Activated T-cell treated with anti-CD3 and anti-CD28 coated beads, Interleukin-2, amount 50 U/mL, for 1 hour (primary cell): ENCODE measurements at places on chromosomes 4 and X.

DNA sequence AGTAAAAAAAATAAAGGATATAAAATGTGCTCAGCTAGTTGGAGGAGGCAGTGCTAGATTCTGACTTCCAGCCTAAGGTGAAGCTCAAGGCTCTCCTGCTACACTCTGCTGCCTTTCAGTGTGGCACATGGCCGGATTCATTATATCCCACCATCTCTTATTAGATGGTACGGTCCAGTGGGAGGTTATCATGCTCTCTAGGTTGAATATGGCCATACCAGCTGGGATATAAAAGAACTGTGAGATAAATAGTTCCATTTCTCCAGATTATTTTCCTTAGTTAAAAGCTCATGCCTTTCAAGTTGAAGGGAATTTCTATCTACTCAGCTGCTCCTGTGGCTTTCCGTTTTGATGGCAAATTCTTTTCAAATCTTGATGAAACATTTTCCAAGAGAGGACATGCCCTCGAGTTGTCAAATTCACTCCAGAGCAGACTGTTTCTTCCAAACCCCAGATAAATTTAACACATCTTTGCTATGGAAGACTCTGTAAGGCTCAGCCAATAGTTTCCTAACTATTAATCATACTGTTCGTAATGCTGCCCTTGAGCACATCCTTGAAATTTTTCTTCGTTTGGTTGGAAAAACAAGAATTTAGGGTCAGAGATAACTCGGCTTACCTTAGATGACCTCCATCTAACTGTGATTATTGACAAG, 2.2 kb upstream of the MGARP start:
- DNase-seq, result no peak

DNA sequence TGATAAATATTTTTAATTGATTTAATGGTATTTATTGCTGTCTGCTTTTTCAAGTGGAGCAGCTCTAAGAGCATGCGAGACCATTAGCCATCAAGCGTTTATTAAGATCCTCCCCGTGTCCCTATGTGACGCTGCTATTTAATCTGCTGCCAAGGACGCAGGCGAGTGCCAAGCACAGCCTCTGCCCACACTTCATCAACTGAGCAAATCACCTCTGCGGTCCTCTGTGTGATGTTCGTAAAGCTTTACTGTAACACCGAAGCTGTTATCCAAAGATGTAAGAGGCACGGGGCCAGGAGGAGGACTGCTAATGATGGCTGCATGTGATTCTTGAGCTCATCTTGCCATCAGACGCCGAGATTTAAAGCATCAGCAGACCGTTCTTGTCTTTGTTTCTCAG, 79.5 kb downstream of the STOX2 start:
- no peak for DNase-seq

GRCh38 chr4:120865985-120866384, 56.5 kb downstream of the PRDM5 start:
- DNase-seq, result no peak

DNA sequence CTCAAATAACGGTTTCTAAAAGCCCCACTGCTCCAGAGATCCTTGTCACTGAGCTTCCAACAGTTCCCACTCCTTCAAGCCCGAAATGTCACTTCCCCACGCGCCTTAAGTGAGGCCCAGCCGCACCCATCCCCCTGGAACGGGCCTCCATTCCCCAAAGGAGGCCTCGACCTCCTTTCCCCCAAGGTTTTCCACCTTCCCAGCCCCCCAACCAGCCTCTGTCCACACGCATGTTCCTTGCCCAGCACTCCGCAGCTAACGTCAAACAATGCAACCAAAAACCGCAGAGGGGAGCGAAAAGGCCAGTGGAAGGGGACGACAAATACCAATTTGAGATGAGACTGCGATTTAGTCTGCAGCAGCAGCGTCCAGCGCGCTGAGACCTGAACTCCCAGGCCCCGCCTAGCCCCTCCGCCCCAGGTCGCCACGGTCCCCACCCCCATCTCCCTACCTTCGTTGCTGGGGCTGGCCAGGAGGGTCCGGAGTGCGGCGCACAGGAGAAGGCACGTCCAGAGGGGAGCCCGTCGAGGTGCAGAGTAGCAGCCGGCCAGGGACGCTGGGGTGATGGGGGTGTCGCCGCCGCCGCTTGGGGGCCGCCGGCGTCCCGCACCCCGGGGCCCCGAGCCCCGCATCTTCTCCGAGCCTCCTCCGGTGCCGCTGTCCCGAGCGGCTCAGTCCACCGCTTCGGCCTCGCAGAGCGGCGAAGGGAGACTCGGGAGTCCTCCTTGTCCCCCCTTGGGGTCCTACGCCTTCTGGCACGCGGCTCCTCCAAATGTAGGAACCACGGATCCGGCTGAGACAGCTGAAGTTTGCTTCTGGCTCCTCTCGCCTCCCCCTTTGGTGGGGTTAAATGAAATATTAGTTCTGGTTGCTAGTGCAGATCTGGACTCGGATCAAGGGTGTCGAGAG, 924 bp downstream of the EPHA5 start:
- no peak for DNase-seq

- DNase-seq, result no peak
These were observed 121.9 kb downstream of the RBMX2 start for GRCh38 chrX:130523460-130524394.

DNA sequence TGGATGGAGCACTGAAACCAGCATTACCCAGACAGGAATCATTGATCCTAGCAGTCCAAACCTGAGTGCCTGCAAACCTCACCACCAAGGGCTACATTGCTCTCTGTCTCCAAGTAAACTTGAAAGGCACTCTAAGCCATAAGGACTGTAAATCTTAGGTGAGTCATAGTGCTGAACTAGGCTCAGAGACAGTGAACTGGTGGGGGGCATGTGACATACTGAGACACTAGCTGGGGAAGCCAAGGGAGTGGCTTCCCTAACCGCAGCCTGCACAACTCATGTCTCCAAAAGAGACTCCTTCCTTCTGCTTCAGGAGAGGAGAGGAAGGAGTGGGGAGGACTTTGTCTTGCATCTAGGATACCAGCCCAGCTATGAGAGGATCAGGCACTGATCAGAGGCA, 235.5 kb upstream of the ACTRT1 start:
- DNase-seq, result no peak

DNA sequence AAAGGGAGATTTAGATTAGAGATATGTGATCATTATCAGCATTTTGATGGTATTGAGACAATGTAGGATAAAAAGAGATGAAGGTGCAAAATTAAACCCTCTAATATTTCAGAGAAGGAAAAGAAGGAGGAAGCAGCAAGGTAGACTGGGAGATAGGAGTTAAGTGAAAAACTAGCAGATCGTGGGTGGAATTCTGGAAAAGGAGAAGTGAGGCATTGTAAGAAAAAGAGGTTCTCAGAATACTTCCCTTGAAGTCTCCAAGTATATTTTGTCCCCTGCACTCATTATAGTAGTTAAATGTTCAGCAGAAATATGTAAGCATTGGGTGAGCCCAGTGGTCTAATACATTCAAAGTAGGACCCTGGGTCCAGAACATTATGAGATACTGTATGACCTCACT, 30.3 kb downstream of the COPS4 start:
- no peak for DNase-seq

- no peak for DNase-seq
These were observed 9.2 kb downstream of the UBA1 start for GRCh38 chrX:47202877-47203276.

GRCh38 chr4:179145746-179146525, 1703.7 kb upstream of the AGA start:
- DNase-seq, result no peak

DNA sequence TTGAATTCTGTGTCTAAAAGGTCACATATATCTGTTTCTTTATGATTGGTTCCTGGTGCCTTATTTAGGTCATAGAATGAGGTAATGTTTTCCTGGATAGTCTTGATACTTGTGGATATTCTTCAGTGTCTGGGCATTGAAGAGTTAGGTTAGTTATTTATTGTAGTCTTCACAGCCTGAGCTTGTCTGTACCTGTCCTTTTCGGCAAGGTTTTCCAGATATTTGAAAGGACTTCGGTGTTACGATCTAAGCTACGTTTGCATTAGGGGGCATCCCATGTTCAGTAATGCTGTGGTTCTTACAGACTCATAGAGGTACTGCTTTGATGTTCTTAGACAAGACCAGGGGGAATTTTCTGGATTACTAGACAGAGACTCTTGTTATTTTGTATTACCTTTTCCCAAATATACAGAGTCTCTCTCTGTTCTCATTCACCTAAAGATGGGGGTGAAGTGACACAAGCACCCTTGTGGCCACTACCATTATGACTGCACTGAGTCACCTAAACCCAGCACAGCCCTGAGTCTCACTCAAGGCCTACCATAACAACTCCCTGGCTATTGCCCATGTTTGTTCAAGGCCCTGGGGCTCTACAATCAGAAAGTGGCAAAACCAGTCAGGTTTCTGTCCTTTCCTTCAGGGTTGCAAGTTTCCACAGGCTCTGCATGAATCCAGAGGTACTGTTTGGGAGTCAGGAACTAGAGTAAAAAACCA, 30.1 kb upstream of the CYSLTR1 start:
- no peak for DNase-seq

DNA sequence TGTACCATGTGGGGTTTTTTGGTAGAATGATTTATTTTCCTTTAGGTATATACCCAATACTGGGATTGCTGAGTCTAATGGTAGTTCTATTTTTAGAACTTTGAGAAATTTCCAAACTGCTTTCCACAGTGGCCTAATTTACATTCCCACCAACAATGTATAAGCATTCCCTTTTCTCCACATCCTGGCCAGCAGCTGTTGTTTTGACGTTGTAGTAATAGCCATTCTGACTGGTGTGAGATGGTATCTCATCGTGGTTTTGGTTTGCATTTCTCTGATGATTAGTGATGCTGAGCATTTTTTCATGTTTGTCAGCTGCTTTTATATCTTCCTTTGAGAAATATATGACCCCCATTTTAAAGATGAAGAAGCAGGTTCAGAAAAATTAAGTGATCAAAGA, 153.7 kb downstream of the CBR4 start:
- DNase-seq, result no peak

DNA sequence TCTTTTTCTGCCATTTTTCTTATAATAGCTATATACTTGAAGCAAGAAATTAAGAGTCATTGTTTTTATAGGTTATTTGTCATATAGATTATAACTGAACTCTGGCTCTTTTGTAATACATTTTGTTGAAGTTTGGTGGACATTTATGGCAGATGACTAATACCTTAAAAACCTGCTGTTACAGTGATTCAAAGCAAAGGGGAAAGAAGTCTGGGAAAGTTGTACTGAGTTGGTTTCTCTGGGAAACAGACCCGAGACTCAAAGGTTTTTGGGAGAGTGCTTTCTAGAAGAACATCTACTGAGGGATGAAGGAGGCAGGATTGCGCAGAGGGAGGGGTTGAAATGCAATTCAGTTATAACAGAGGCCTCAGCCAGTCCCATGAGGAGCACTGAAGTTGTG, 35.9 kb downstream of the NAP1L5 start:
- DNase-seq, result no peak

- DNase-seq, result no peak
These were observed 58.2 kb downstream of the BRWD3 start for GRCh38 chrX:80751456-80751855.

GRCh38 chr4:4694296-4694772, 152.5 kb upstream of the STX18 start:
- no peak for DNase-seq

- DNase-seq, result no peak
These were observed 39.6 kb downstream of the PDLIM5 start for GRCh38 chr4:94491322-94491721.

- DNase-seq, result no peak
These were observed 2008.5 kb upstream of the TENM3 start for GRCh38 chr4:180234730-180235129.
